ENCODE measurements at places on chromosomes 3 and 15. TPM values are rescaled to one million over a fixed set of nuclear protein-coding genes. Genes with fewer than 3 reads are reported as not detected.

Gene GALNT15
- total RNA-seq, result not detected

Gene LEKR1
- 0.43 TPM for total RNA-seq

- H3K27ac ChIP-seq, result no peak overlapping the region
- no peaks in the 10 kb centered on the region for H3K36me3 ChIP-seq
- H3K27me3 ChIP-seq, result peaks cover 32% of the 10 kb centered on the region
Measured at GRCh38 chr15:93219859-93220420, 130.9 kb upstream of the RGMA start.

DNA sequence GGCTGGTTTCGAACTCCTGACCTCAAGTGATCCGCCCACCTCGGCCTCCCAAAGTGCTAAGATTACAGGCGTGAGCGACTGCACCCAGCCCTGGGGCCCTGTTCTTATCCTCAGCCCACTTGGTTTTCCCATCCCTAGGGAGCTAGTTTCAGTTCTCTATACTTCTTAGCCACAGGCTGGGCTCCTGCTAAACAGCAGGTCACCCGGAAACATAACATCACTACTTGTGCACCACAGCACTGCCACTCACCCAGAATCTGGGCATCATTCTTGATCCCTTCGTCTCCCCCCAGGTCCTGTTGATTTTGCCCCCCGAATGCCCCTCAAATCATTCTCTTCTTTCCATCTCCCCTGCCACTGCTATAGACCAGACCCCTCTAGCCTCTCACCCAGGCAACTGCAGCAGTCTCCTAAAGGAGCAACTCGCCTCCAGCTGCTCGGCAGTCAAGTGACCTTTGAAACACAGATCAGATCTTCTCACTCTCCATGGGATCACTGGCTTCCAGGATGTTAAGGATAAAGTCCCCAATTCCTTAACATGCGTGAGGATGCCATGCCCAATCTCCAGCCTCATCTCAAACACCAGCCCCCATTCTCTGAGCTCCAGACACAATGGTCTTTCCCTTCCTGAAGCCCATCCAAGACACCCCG lies 5.6 kb upstream of the AP3S2 start:
- no peaks in the 10 kb centered on the region for H3K27me3 ChIP-seq
- no peak overlapping the region for H3K27ac ChIP-seq
- no peaks in the 10 kb centered on the region for H3K36me3 ChIP-seq
- H3K4me3 ChIP-seq, result no peak overlapping the region
- H3K4me1 ChIP-seq, result peaks cover 8% of the 10 kb centered on the region

- no peak overlapping the region for H3K27ac ChIP-seq
- no peaks in the 10 kb centered on the region for H3K4me1 ChIP-seq
- H3K27me3 ChIP-seq, result peaks cover 7% of the 10 kb centered on the region
- no peak for DNase-seq
- H3K4me3 ChIP-seq, result no peak overlapping the region
Measured at GRCh38 chr3:53730576-53730975, 115.6 kb downstream of the CHDH start.
